ENCODE measurements at places on chromosomes 16 and 17. TPM values are rescaled to one million over a fixed set of nuclear protein-coding genes. Genes with fewer than 3 reads are reported as not detected.

The CDH11 gene
- total RNA-seq, result 22.2 TPM

The ABCC11 gene
- total RNA-seq, result not detected

The BPTF gene
- 91.6 TPM for total RNA-seq

The TM4SF5 gene
- not detected for total RNA-seq

Measured in heart right ventricle (tissue), 16 donors.